ENCODE measurements at places on chromosomes 1 and 21.

GRCh38 chr21:43994646-43995045, 17.5 kb upstream of the TRAPPC10 start:
- no peak for DNase-seq

- no peak for DNase-seq
These were observed 49.9 kb downstream of the STUM start for GRCh38 chr1:226598455-226598849.

GRCh38 chr1:212164095-212164872, 120.9 kb upstream of the PPP2R5A start:
- no peak for DNase-seq

DNA sequence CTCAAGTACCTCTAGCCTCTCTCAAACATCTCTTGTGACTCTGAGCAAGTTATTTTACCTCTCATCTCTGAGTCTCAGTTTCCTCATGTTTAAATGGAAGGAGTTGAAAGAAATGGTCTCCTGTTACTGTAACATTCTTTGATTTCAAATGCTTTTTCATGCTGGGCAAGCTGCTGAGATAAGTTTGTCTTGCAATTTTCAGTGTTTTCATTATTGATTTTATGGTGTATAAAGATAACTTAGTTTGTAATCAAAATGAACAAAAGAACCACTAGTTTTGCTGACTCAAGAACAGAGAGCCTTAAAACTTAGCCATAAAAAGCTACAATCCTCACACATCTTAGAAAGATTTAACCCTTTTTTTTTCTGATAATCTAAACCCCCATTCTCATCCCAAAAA, 4.5 kb downstream of the LIPI start:
- DNase-seq: no peak

- DNase-seq: no peak
These were observed 52.0 kb upstream of the ACTRT2 start for GRCh38 chr1:2969011-2969844.

DNA sequence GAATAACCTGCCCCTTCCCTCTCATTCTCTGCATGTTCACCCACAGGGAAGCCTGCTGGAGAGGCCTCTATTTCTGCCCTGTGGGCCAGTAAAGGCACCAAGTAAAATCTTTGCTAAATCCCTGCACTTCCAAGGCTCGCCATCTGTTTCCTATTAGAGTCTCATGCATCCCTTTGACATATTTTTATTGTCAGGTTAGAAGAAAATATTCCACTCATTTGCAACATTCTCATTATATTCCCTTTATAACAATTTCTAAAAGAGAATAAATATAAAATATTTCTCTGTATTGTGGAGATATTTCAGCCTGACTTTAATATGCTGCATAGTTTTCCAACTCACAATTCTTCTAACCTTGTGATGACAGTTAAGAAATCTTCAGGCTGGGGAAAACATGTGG, 340.4 kb upstream of the VAMP3 start:
- no peak for DNase-seq

GRCh38 chr1:221532071-221532773, 209.7 kb downstream of the DUSP10 start:
- DNase-seq: no peak

GRCh38 chr1:25140073-25140797, 92.1 kb downstream of the SYF2 start:
- DNase-seq: peak; percentile 71

- DNase-seq: no peak
These were observed 13.8 kb downstream of the ALG14 start for GRCh38 chr1:95058974-95059373.

DNA sequence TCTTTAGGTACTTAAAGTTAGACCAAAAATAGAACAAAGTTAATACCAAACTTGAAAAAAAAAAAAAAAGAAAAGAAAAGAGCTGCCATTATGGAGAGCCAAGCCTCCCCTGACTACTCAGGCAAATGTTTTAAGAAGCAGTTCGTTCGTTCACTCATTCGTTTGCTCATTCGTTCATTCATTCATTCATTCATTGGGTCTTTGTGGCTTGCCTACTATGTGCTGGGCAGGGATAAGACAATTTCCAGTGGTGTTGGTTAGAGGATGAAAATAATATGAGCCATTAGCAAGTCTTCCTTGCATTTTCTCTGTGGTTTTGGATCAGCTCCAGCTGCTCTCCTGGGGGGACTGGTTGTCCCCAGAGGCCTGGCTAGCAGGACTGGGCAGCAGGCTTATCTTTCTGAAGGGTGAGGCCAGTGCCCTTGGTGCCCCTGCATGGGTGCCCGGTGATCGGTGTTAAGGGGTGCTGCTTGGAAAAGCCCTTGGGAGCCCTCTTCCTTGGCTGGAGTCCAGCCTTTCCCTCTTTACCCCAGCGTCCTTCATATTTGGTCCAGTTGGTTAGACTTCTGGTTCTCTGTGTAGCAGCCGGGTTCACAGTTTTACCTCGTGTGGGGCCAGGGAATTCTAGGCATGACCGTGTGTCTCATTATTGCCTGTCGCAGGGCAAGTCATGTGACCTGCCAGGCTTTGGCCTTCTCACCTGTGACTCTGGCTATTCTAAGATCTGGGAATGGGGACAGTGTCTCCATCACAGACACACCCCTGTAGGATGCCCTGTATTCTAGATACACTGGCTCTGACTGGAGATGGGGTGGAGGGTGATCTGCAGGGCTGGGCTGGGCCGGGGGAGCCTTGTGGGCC, 32.8 kb downstream of the LHX4 start:
- DNase-seq: no peak

GRCh38 chr21:34792504-34793089, 123.8 kb downstream of the CLIC6 start:
- DNase-seq: no peak

DNA sequence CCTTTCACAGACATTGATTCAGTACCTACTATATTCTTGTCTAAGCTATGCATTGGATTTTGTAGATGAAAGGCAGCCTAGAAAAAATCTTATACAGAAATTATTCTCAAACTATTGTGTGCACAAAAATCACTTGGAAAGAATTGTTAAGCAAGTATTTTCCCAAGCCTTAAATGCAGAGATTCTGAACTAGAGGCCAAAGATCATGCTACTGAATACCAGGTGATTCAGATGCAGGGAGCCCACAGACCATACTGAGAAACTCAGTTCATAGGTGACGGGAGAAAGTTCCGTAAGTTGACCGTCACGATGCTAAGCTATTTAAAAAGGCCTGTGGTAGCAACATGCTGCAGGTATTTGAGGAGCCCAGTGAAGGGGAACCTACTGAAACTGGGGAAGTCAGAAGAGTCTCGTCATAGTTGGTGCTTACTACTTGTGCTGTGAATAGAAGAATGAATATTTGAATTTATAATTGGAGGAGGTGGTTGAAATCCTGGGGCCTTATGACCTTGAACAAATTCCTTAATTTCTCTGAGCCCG, 150.8 kb downstream of the NFIA start:
- DNase-seq: no peak

DNA sequence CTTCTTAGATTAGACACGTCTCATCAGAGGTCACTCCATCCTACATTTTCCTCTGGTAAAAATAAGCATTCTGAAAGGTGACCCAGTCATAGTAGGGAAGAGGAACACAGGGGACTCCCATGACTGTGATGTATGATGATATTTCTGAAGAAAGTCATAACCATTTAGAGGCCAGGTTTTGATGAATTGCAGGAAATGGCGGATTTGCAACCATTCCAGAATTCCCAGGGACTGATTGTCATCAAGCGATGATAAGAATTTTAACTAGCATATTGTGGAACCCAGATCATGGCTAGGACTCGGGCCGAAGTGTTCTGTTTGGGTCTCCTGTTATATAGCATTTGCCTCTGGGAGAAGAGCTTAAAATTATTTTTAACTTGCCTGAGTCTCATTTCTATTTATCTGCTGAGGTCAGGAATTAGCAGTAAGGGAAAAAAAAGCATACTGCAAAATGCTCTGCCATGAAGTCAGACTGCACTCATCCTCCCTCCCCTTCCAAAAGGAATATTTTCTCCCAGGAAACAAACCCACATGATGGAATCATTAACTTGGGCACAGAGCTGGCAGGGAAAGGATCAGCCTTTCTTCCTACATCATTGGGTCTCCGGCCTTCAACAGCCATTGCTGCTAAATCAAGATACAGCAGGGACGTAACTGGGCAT, 286.7 kb downstream of the HLX start:
- DNase-seq: no peak

DNA sequence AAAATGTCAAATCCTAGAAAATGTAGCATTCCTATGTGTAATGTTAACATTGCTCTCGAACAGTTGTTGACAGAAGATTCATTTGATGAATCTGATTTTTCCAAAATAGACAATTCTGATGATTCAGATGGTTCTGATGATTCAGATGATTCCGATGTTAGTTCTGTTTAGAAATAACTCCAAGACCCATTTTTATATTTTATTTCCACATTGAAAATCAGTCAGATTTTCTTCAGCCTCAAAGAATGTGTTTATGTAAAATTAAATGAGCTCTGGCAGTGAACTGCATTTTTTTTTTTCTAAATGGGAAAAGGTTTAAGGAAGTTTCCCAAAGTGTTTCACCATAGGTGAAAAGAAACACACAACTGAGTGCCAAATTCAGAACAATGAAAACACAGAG, 136.5 kb downstream of the TSEN15 start:
- DNase-seq: no peak

GRCh38 chr1:176745945-176746344, 283.0 kb downstream of the PAPPA2 start:
- no peak for DNase-seq

DNA sequence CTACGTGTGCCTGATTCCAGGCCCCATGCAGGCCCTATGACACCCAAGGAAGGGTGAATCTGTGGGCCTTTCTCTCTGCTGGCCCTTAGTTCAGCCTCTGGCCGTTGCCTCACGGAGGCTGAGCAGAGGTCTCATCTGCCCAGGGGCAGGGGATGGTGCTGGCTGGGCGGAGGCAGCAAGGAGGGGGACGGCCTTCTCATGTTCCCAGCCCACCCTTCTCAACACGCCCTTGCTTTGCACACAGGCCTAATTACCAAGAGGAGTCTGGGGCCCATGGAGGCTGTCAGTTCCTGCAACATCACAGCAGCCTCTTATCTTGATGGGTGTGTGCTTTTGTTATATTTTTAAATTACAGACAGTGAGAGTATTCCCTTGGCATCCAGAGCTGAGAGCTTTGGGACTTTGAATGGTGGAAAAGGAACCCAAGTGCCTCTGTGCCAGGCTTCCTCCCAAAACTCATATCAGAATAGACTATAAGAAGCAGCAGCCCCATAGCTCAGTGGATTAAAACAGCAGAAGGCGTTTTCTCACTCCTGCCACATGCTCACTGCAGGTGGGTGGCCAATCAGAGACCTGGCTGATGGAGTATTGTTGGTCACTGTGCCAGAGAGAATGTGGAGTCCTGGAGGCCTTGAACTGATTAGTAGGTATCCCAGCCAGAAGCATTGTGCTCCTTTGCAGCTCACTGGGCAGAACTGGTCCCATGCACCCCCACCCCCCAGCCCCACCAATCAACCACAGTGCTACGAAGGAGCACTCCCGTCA, 164.9 kb downstream of the CAMTA1 start:
- no peak for DNase-seq

DNA sequence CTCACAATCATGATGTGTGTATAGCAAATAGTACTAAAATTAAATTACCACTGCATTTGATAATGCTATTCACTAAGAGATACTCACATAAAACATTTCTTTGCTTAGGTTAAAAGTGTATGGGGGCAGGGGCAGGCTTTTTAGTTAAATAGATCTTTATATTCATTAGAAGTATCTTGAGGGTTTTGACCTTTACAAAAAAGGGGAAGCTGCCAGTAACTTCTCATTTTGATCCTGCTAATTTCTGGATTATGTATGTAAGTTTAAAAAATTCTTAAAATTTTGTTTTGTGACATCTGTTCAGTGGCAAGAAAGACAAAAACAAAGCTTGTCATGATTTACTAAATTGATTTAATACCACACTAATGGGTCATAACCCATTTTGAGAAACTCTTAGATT, 45.8 kb upstream of the S1PR1 start:
- DNase-seq: peak; percentile 23

- no peak for DNase-seq
These were observed 32.1 kb downstream of the EPHX1 start for GRCh38 chr1:225842074-225842473.

DNA sequence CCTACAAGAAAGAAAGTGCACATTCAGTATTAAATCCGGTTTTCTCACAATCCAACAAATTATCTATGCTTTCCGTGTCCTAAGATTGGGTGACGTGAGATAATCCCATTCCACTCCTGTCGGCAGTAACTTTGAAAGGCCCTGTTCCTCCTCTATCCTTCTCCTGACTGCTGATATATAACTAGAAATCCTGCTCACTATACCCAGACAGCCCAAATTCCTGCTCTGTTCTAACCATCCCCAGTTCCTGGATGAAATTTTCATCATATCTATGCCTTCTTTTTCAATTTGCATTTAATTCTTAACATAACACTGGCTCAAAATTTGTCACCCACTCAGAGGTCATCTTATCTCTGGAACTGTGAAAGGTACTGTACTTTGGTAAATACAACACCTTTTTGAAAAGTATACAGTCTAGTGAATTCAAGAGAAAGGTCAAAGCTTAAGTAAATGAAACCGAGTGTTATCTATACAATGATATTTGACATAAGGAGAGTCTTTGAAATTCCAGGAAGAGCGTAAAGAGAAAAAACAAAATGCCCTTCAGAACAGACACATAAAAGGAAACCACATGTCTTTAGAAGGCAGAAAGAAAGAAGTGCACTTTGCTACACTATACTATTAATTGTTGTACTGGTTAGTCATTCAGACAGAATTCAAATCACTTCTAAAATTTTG, 200.5 kb upstream of the NEGR1 start:
- DNase-seq: no peak

- DNase-seq: no peak
These were observed 59.0 kb downstream of the MTR start for GRCh38 chr1:236853921-236854604.

DNA sequence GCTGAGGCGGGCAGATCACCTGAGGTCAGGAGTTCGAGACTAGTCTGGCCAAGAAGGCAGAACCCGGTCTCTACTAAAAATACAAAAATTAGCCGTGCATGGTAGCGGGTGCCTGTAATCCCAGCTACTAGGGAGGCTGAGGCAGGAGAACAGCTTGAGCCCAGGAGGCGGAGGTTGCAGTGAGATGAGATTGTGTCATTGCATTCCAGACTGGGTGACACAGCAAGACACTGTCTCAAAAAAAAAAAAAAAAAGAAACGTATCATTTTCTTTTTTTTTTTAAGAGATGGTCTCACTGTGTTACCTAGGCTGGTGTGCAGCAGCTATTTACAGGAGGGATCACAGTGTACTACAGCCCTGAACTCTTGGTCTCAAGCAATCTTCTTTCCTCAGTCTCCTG, 47.3 kb downstream of the ITGB3BP start:
- DNase-seq: no peak

GRCh38 chr1:23421753-23422240, 2.8 kb downstream of the TCEA3 start:
- no peak for DNase-seq

- no peak for DNase-seq
These were observed 919 bp downstream of the HECTD3 start for GRCh38 chr1:45009956-45010854.

GRCh38 chr1:248786156-248786555, 30.6 kb upstream of the LYPD8 start:
- peak; percentile 68 for DNase-seq

GRCh38 chr1:166237675-166238074, 70.9 kb upstream of the FAM78B start:
- DNase-seq: no peak

- DNase-seq: peak; percentile 65
These were observed 183.2 kb downstream of the KIF26B start for GRCh38 chr1:245337829-245338484.

- DNase-seq: no peak
These were observed 68.4 kb upstream of the MRPS6 start for GRCh38 chr21:34004974-34005373.
